ENCODE measurements at places on chromosomes 4 and X.
A peak's percentile ranks its signal among the peaks of the same experiment; 100 is the strongest.

- no peak for DNase-seq
Measured at GRCh38 chr4:183729430-183730328, 70.6 kb downstream of the TRAPPC11 start.

GRCh38 chrX:71540801-71541200 is 7.9 kb downstream of the OGT start:
- DNase-seq, result no peak

DNA sequence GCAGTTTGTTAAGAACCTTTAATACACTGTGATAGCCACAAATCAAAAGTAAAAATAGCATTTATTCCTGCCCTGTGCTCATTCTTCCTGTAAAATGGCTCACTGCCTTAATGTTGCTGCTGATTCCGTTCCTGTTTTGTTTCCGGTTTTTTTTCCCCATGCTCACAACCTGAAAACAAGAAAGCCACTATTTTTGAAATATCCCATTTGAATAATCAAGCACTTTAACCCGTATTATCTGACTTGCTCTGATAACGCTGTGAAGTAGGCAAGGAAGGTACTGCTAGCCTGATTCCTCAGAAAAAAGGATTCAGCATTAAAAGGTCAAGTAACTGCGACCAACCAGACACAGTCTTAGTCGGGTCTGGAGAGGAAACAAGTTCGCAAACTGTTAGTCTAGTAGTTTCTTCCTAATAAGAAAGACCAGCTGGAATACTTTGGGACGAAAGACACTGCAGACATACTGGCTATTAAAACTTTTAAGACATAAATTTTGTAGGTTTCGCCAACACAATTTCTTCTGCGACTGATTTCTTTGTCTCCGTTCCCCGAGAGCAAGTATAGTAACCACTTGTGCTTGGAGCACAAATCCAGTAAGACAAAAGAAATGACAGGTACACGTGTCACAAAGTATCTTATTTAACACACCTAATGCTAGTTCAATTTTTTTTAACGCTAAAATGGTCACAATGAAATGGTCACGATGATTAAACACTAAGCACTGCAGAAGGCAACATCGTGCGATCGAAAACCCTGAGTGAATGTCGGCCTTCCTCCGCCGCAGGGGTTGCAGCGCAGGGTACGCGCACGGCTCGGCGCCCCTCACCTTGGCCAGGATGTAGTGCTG is 802 bp downstream of the COX18 start:
- peak; percentile 57 for DNase-seq

DNA sequence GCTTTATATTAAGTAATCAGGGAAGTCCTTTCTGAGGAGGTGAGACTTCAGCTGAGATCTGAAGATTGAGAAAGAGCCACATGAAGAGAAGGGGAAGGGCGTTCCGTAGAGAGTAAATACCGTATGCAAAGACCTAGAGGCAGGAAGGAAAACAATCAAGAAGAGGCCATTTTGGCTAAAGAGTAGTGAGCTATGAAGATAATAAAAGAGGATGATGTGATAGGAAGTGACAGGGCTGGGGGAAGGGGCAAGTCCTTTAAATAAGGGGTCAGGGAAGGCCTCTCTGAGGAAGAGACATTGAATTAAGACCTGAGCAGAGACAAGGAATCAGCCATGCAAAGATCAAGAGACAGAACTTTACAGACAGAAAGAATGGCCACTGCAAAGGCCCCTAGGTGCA is 86.2 kb downstream of the ZIC3 start:
- DNase-seq, result no peak

All from CD4-positive, alpha-beta T cell treated with Interleukin-17A for 1 hour (primary cell).